ENCODE measurements at places on chromosomes 7 and 10. TPM values are rescaled to one million over a fixed set of nuclear protein-coding genes. Genes with fewer than 3 reads are reported as not detected.

SUPV3L1 gene
- 39.3 TPM for total RNA-seq

PLXNA4 gene
- total RNA-seq = under 0.01 TPM

LAMB1 gene
- total RNA-seq = 183 TPM

NEBL gene
- under 0.01 TPM for total RNA-seq

SPDYE16 gene
- total RNA-seq = not detected

CDNF gene
- 1.4 TPM for total RNA-seq

HOXA7 gene
- not detected for total RNA-seq

TSPAN12 gene
- 0.46 TPM for total RNA-seq

CPA5 gene
- not detected for total RNA-seq

MSS51 gene
- total RNA-seq = 0.67 TPM

MYL10 gene
- not detected for total RNA-seq

ADRB1 gene
- total RNA-seq = not detected

NAT16 gene
- total RNA-seq = not detected

FZD1 gene
- total RNA-seq = 3.3 TPM

TACR2 gene
- 0.33 TPM for total RNA-seq

DENND11 gene
- total RNA-seq = 4.5 TPM

PRRT4 gene
- total RNA-seq = 1.1 TPM

MEIG1 gene
- total RNA-seq = not detected

FAM25G gene
- not detected for total RNA-seq
